ENCODE measurements at places on chromosomes 7 and 10. TPM values are rescaled to one million over a fixed set of nuclear protein-coding genes. Genes with fewer than 3 reads are reported as not detected.
A peak's percentile ranks its signal among the peaks of the same experiment; 100 is the strongest.

- DNase-seq: peak; percentile 70
Measured at GRCh38 chr10:70405037-70405824, 1.3 kb downstream of the EIF4EBP2 start.

APBB1IP gene
- not detected for total RNA-seq

- DNase-seq: peak; percentile 53
Measured at GRCh38 chr7:5429857-5430611, 6.4 kb upstream of the TNRC18 start.

DNA sequence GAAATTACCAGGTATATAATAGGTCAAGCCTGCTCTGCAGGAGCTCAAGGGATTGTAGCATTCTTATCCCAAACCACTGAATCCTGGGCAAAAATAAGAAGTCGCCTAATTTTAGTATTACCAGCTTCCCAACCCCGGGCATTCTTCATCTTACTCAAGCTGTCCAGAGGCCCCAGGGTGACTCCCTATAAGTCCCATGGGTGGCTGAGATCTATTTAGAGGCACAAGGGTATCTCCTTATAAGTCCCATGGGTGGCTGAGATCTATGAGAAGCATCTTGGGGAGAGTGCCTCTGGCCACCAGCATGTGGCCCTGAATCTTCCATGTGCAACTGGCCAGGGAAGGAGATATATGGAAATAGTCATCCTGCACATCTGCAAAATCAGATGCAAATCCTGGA is 38.9 kb downstream of the PRSS2 start:
- DNase-seq: no peak

RNF32 gene
- total RNA-seq: 1.6 TPM

LRRC61 gene
- 9.7 TPM for total RNA-seq

DNA sequence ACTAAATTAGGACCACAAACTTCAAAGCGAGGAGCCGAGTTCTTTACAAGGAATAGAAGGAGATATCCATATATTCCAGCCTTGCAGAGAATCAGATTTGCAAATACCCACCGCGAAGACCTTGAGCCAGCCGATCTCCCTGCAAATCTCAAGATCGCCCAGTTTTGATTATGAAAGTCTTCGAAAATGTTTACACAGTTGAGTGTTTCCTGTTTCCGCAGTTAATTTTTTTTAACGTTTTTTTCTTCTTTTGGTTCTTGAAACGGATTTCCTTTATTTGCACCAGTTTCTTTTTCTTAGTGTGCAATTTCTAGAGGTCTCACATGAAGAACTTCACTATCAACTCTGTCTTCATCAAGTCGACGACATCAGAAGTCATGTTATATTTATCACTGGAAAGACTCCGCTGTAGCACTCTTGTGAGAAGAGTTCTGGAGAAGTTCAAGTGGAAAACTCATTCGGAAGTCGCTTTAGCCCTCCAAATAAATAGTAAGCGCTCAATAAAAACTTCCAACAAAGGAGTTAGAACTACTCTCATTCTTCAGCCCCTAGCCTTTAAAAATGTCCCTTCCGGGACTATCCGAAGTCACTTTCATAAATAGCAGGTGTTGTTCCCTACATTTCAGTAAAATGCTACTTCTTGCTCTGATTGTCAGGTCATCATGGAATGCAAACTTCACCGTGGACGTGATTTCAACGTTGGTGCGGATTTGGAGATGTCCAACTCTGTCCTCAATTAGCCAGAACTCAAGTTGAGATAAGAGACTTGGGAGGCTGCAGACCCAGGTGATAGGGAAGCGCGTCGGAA is 11.9 kb upstream of the SPAG6 start:
- DNase-seq: no peak

DNA sequence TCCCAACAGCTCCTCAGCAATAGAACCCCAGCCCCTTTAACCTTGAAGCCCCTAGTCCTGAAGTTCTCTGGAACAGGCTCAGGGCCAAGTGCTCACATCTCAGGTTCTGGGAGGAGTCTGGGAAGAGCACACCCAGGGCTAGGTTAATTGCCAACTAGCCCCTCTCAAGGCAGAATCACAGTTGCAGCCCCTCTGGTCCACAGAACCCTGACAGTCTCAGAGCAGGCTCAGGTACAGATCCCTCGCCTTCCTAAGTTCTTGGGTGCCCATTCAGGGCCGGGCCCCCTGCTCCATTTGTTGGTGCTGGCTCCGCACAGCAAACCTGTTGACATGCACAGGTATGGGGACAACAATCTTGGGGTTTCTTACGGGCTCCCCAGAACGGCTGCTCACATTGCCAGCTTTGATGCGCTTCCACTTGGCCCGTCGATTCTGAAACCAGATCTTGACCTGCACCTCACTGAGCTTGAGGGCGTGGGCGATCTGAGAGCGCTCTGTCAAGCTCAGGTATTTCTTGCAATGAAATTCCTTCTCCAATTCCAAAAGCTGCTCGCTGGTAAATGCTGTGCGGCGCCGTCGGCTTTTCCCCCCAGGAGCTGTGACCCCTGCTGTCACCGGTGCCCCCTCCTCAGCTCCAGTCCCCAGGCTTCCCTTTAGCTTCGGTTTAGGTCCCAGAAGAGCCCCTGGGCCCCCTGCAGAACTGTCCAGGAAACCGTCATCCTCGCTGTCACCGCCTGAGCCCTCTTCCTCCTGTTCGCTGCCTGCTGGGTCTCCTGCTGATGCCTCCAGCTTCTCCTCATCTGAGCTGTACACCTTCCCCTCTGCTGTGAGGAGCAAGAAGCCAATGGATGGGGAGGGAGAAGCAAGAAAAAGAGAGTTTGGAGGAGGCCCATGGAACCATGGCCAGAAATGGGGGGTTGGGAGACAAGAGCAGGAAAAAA is 18.9 kb downstream of the GBX1 start:
- no peak for DNase-seq

- DNase-seq: no peak
Measured at GRCh38 chr7:57354679-57355338, 95.2 kb upstream of the ZNF716 start.

- no peak for DNase-seq
Measured at GRCh38 chr7:156680281-156680680, 39.7 kb downstream of the RNF32 start.

All from Daoy (cell line).